ENCODE measurements at places on chromosomes 13 and 19. TPM values are rescaled to one million over a fixed set of nuclear protein-coding genes. Genes with fewer than 3 reads are reported as not detected.

GRCh38 chr13:49235856-49236431 is 11.8 kb upstream of the CDADC1 start:
- DNase-seq: no peak

GRCh38 chr19:30161770-30162169 is 210.4 kb upstream of the ZNF536 start:
- DNase-seq: peak; percentile 4

GRCh38 chr13:99043831-99044231 is 66.0 kb upstream of the DOCK9 start:
- DNase-seq: no peak

GRCh38 chr19:30479231-30479630 is 107.0 kb downstream of the ZNF536 start:
- no peak for DNase-seq

DNA sequence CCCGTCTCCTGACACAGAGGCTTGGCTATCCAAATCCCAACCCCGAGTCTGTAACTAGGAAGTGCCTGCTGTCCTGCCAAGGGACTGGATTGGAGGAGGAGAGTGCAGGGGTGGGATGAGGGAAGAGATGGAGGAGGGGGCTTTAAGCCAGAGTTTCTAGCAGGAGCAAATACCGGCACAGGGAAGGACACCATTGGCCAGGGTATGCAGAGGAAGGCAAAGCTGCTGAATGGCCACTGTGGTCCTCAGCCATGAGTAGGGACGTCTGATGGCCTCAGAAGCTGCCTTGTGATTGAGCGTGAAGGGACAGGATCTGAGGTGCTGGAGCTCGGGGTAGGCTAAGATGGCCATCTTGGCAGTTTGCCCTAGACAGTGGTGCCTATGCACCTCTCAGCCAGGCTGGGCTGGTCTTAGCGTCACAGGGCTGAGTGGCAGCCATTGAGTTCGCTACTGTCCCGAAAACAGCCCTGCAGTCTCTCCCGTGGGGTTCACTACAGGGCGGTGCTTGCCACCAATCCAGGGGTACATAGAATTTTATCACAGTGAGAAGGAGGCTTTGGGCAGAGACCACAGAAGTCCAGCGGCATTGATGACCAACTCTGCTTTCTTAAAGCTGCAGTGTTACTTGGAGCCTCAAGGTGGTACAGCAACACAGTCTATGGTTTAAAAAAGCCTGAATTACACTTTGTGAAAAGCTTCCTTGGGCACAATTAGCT is 61.8 kb downstream of the AKAP11 start:
- DNase-seq: no peak

- DNase-seq: no peak
Measured at GRCh38 chr13:38419312-38419873, 69.7 kb downstream of the UFM1 start.

GRCh38 chr19:49614096-49614833 is 23.3 kb downstream of the PRR12 start:
- no peak for DNase-seq

SIGLEC10 gene
- 2.7 TPM for total RNA-seq

RASAL3 gene
- 1.7 TPM for total RNA-seq

KLK14 gene
- total RNA-seq: 0.52 TPM

ZNF112 gene
- 3.0 TPM for total RNA-seq

DNA sequence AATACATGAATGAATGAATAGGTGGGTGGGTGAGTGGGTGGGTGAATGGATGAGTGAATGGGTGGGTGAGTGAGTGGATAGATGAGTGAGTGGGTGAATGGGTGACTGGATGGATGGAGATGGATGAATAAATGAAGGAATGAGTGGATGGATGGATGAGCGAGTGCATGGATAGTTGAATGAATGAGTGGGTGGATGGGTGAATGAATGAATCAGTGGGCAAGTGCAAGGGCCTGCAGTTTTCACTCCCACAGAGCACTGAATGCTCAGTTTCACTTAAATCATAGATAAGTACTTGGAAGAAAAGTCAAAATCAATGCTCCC is 12.4 kb downstream of the GAS6 start:
- no peak for DNase-seq

DNA sequence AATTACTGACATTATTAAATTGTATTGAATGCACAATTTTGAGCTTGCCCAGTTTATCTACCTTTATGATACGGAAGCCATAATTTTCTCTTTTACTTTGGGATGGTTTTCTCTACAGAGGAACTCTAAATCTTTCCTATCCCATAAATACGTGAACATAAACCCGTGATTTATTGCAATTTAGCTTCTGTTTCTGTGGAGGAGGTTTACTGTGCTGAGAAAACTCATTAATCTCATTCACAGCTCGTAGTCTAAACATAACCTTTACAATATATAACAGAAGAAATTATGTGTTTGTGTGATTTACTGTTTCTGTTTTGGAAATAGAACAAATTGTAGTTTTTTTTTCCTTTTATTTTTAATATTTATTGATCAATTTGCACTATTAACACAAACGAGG is 207.1 kb upstream of the PCDH9 start:
- no peak for DNase-seq

DNA sequence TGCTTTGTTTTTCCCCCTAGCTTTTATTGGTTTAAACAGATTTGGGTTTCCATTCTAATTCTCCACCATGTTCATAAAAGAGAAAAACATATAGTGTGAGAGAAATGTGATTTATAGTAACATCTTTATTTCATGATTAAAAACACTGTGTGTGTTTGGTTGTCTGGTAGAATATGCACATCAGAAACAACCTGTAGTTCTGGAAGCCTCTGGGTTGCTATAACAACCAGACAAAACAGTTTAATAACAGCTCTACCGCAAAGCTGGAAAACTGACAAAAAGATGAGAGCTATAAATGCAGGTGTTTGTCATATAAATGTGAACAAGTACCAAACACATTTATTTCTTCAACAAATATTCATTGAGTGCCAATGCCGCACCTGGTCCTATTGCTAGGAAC is 9.8 kb downstream of the KBTBD6 start:
- DNase-seq: no peak

COL4A1 gene
- total RNA-seq: 27.0 TPM

GRCh38 chr13:113882267-113882630 is 18.4 kb upstream of the GAS6 start:
- no peak for DNase-seq

DNA sequence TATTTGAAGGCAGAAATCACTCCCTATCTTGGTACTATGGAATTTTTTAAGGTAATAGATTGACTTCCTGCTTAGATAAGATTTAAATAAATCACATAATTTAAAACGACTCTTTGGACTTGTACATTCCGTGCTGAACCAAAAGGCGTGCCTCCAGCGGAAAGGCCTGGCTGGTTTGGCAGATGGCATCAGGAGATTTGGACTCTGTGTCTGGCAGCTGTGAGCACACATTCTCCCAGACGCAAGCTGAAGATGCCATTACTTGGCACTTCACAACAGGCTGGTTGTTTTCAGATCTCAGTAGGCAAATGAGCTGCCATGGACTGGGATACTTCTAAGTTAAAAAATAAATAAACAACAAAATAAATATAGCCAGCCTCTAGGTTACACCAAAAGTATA is 104.5 kb upstream of the SLC15A1 start:
- DNase-seq: no peak

GRCh38 chr19:11154683-11155047 is 917 bp downstream of the SPC24 start:
- DNase-seq: no peak

- no peak for DNase-seq
Measured at GRCh38 chr13:50419331-50419865, 404.2 kb downstream of the KCNRG start.

DNA sequence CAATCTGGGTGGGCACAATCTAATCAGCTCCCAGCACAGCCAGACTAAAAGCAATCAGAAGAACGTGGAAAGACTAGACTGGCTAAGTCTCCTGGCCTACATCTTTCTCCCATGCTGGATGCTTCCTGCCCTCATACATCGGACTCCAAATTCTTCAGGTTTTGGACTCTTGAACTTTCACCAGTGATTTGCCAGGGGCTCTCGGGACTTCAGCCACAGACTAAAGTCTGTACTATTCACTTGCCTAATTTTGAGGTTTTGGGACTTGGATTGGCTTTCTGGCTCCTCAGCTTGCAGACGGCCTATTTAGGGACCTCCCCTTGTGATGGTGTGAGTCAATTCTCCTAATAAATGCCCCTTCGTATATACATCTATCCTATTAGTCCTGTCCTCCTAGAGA is 66.6 kb upstream of the SOX21 start:
- no peak for DNase-seq

AMH gene
- 0.90 TPM for total RNA-seq

KCNC3 gene
- 1.0 TPM for total RNA-seq

CAPS gene
- total RNA-seq: 9.3 TPM

PGLYRP2 gene
- total RNA-seq: not detected

DNA sequence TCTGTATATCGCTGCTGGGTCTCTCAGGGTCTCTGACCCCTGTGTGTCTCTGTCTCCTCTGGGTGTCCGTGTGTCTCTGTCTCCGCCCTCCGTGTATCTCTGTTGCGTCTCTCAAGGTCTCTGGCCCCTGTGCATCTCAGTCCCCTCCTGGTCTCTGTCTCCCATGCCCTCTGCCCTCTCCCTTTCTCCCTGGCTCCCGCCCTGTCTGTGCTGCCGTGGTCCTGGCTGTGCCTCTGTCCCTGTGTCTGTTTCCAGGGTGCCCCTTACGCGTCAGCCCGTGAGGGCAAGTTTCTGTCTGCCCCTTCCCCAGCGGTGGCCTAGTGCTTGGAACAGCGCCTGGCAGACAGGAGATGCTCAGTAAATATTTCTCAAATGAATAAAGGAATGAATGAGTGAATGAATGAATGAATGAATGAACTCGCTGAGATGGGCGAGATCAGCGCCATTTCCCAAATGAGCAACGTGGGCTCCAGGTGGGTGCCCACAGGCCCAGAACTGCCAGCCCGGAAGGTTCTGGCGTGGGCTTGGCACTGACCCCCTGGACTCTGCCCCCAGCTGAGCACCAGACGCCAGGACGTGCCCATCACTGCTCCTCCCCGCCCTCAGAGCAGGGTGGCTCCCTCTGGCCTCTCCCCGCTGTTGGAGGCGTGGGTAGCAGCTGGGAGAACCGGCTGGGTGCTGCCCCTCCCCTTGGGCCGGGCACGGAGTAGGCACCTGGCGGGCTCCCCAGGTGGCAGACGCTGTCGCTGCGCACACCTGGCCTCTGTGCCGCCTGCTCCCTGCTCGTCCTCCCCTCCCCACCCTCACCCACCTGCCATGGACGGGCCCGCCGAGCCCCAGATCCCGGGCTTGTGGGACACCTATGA is at the start of gene SULT2B1:
Gene SULT2B1 (plus strand): TSS at position 736 of the 866 bp plus-strand sequence. CDS start 81 bp downstream, at position 817.
- peak; percentile 92 for DNase-seq

DNA sequence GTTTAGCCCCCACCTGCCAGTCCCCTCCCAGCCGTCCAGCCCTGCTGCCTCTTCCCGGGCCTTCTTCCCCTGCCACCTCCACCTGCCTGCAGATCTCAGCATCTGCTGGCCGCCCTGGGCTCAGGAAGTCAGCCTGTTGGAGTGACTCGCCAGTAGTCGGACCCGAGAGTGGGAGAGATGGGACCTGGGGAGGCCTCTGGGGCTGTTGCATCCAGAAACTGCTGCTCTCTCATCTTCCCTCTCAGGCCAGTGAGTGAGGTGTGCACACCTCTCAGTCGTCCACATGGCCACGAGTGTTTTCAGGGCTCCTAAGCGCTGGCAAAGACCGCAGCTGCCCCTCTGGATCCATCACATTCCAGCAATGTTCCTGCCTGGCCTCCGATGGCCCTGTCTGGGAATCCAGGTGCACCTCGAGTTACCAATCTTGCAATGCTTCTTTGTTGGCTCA is 151.8 kb upstream of the SOX1 start:
- peak; percentile 4 for DNase-seq

DNA sequence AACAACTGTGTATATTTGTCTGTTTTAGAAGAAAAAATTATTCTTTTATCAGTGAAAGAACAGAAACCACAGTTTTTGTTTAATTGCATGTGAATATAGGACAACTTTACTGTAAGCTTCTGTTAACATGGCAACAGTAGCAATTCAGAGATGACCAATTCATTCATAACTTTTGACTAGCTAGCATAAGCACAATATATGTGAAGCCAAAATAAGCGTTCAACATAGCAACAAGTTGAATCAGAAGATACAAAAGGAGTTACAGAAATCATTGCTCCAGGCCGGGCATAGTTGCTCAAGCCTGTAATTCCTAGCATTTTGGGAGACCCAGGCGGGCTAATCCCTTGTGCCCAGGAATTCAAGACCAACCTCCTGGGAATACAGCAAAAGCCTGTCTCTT is 197.1 kb upstream of the GPC6 start:
- no peak for DNase-seq

CALR3 gene
- not detected for total RNA-seq

ZSCAN22 gene
- total RNA-seq: 3.7 TPM

CBARP gene
- total RNA-seq: 0.22 TPM

- DNase-seq: peak; percentile 70
Measured at GRCh38 chr13:113969973-113970611, 3.8 kb downstream of the C13orf46 start.

DNA sequence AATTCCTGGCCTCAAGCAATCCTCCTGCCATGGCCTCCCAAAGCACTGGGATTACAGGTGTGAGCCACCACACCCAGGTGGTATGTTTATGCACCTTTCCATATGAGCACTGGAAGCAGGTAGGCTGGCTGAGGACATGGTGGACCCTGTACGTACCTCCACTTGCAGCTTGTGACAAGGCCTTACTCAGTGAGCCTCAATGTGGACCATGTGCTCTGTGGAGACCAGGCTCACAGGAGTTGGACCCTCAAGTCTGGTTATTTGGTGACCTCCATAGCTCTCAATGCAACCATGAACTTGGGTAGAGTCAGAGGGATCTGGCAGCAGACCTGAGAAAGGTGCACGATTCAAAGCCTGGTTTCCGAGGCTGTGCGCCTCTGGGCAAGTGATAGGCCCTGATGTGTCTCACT is 5.5 kb downstream of the ACP4 start:
- DNase-seq: no peak

DNA sequence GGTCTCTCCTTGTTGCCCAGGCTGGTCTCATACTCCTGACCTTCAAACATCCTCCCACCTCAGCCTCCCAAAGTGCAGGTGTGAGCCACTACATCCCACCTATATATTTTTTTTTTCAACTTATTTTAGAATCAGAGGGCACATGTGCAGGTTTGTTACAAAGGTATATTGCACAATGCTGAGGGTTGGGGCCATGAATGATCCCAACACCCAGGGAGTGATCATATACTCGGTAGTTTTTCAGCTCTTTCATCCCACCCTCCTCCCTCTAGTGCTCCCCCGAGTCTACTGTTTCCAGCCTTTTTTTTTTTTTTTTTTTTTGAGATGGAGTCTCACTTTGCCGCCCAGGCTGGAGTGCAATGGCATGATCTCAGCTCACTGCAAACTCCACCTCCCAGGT is 38.4 kb upstream of the ADGRE1 start:
- no peak for DNase-seq

DNA sequence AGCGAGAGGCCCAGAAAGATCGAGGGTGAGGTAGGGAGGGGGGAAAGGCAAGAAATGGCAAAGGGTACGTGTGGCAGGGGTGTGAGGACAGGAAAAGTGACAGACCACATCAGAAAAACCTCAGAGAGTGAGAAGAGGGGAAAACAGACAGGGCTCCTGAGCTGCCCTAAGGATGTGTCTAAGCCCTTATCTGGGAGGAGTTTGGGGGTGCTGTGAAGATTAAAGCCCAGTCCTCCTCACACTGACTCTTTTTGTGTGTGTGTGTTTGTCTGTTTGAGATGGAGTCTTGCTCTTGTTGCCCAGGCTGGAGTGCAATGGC is 703 bp upstream of the PTH2 start:
- DNase-seq: no peak

CYP2A6 gene
- 1.4 TPM for total RNA-seq

- no peak for DNase-seq
Measured at GRCh38 chr13:28499609-28500008, 4.7 kb upstream of the FLT1 start.

IL4I1 gene
- 1.0 TPM for total RNA-seq
